ENCODE measurements at places on chromosomes 6 and 20.

GRCh38 chr6:71403422-71404134, 115.0 kb downstream of the OGFRL1 start:
- H3K27ac ChIP-seq, result no peak overlapping the region
- H3K4me3 ChIP-seq, result no peak overlapping the region
- no peaks in the 10 kb centered on the region for H3K4me1 ChIP-seq
- H3K27me3 ChIP-seq, result peaks cover 2% of the 10 kb centered on the region

DNA sequence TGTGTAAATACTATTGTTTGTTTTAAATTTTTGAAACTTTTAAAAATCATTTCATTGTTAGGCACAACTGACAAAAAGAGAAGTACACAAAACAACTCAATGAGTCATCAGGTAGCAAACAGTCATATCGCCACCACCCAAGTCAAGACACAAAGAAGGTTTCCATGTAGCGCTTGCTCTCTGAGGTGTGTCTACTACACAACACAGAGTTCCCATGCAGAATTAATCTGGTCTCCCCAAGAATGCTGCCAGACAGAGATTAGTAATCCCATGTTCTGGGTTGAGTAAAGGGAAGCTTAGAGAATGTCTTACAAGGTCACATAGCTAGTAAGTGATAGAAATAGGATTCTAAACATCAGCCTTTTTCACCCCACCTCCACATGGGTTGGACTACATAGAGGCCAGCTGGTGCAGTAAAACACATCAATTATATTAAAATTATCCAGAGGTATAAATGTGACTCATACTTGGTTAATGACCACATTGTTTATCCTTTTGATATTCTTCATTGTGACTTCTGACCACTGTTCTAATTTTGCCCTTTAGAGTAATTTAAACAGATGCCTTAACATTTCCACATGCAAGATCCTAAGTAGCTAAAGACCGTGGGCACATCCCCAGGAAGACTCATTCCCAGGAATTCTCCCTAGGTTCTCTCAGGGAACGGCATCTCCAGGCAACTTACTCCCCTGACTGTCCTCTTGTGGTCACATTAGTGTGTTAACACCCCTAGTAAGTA, 413.5 kb downstream of the PRKN start:
- no peaks in the 10 kb centered on the region for H3K27me3 ChIP-seq
- H3K4me1 ChIP-seq, result no peaks in the 10 kb centered on the region
- no peak for DNase-seq

DNA sequence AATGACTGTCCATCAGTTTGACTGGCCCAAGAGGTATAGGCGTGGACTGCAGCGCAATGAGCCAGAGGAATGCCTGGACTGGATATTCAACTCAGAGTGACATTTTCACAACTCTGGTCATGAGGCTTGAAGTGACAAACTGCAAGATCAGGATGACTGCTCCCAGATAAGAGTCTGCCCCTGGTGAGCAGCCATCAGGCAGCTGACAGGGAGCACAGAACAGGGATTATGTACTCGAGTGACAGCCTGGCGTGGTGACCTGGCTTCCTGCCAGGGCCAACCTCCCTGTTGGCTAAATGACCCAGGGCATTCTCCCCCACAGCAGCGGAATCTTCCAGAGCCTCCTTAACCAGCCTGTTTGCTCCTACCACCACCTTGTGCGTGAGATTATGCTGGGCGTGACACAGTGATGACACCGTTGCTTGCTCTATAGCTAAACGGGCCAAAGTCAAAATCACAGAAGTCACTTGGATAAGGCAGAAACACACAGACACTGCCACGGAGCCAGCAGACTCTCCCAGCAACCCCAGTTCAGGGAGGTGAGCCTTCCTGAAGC, 209.1 kb upstream of the JARID2 start:
- H3K27ac ChIP-seq, result no peak overlapping the region
- peaks cover under 1% of the 10 kb centered on the region for H3K36me3 ChIP-seq
- peaks cover 24% of the 10 kb centered on the region for H3K4me1 ChIP-seq
- no peak overlapping the region for H3K4me3 ChIP-seq
- DNase-seq, result no peak

GRCh38 chr20:45630371-45630770, 713 bp downstream of the WFDC9 start:
- no peak overlapping the region for H3K4me3 ChIP-seq
- no peak for DNase-seq
- H3K27me3 ChIP-seq, result peaks cover 35% of the 10 kb centered on the region
- peaks cover 6% of the 10 kb centered on the region for H3K4me1 ChIP-seq

- no peak overlapping the region for H3K4me3 ChIP-seq
- no peaks in the 10 kb centered on the region for H3K4me1 ChIP-seq
- H3K36me3 ChIP-seq, result no peaks in the 10 kb centered on the region
Measured at GRCh38 chr20:12902992-12903391, 105.8 kb upstream of the SPTLC3 start.

DNA sequence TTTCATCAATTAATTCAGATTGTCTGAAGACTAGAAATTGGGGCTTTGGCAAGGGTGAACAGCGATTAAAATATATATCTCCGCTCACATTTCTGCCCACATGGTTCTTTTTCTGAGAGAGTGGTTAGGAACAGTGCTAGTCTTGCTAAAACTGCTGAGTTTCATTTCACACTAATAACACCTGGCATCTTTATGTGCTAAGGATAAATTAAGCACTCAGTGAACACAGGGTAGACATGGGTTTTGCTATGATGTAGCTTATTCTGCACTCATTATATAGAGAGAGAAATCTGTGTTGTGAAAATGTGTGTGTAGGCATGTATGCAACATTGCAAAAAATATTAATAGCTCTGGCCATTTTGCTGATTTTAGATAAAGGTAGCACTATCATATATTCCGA, 623.4 kb upstream of the FLRT3 start:
- H3K4me3 ChIP-seq, result no peak overlapping the region
- H3K27me3 ChIP-seq, result no peaks in the 10 kb centered on the region
- no peaks in the 10 kb centered on the region for H3K4me1 ChIP-seq
- H3K27ac ChIP-seq, result no peak overlapping the region

- DNase-seq, result no peak
- H3K4me1 ChIP-seq, result no peaks in the 10 kb centered on the region
- no peak overlapping the region for H3K27ac ChIP-seq
- H3K27me3 ChIP-seq, result peaks cover 8% of the 10 kb centered on the region
- H3K36me3 ChIP-seq, result no peaks in the 10 kb centered on the region
- H3K4me3 ChIP-seq, result no peak overlapping the region
Measured at GRCh38 chr6:41671376-41671775, 33.1 kb downstream of the MDFI start.

DNA sequence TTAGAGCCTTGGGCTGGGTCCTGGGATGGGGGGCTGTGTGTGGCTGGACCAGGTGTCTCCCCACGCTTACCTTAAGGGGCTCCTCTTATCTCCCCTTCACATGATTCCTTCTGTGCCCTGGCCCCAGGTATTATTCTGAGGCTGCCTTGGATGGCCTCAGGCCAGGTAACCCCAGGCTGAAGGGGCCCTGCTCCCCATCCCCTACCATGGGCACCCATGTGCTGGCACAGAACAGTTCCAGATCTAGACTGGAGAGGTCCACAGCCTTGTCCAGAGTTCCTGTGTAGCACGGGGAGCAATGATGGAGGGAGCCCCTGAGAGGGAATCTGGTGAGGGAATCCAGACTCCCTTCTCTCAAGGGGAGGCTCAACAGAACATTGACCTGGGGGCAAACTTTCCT, 32.1 kb downstream of the MOCS1 start:
- no peaks in the 10 kb centered on the region for H3K4me1 ChIP-seq
- no peak overlapping the region for H3K27ac ChIP-seq
- no peaks in the 10 kb centered on the region for H3K36me3 ChIP-seq
- DNase-seq, result no peak

GRCh38 chr6:112149236-112149635, 61.8 kb downstream of the FAM229B start:
- H3K36me3 ChIP-seq, result no peaks in the 10 kb centered on the region
- H3K4me1 ChIP-seq, result peaks cover 10% of the 10 kb centered on the region
- H3K27ac ChIP-seq, result no peak overlapping the region
- peaks cover 11% of the 10 kb centered on the region for H3K27me3 ChIP-seq
- no peak overlapping the region for H3K4me3 ChIP-seq
- DNase-seq, result no peak

- H3K4me3 ChIP-seq, result no peak overlapping the region
- peaks cover 14% of the 10 kb centered on the region for H3K36me3 ChIP-seq
- H3K27me3 ChIP-seq, result no peaks in the 10 kb centered on the region
- H3K4me1 ChIP-seq, result no peaks in the 10 kb centered on the region
- DNase-seq, result no peak
Measured at GRCh38 chr6:119226089-119226488, 123.5 kb downstream of the MAN1A1 start.

- no peak for DNase-seq
- H3K4me1 ChIP-seq, result no peaks in the 10 kb centered on the region
- H3K4me3 ChIP-seq, result no peak overlapping the region
- no peak overlapping the region for H3K27ac ChIP-seq
- H3K27me3 ChIP-seq, result no peaks in the 10 kb centered on the region
Measured at GRCh38 chr6:93323630-93324029, 95.7 kb downstream of the EPHA7 start.
